ENCODE measurements at places on chromosomes 7 and 10. TPM values are rescaled to one million over a fixed set of nuclear protein-coding genes. Genes with fewer than 3 reads are reported as not detected.

PLXNA4 gene
- 17.3 TPM for total RNA-seq

PON3 gene
- total RNA-seq: 0.56 TPM

STEAP1B gene
- total RNA-seq: 0.43 TPM

KNDC1 gene
- not detected for total RNA-seq

FAM180A gene
- 5.9 TPM for total RNA-seq

GPR26 gene
- not detected for total RNA-seq

ASNS gene
- total RNA-seq: 4.5 TPM

NME8 gene
- total RNA-seq: not detected

FEZF1 gene
- not detected for total RNA-seq

GDF2 gene
- not detected for total RNA-seq

- DNase-seq: no peak
Measured at GRCh38 chr10:117720931-117721835, 178.6 kb downstream of the EMX2 start.

DNA sequence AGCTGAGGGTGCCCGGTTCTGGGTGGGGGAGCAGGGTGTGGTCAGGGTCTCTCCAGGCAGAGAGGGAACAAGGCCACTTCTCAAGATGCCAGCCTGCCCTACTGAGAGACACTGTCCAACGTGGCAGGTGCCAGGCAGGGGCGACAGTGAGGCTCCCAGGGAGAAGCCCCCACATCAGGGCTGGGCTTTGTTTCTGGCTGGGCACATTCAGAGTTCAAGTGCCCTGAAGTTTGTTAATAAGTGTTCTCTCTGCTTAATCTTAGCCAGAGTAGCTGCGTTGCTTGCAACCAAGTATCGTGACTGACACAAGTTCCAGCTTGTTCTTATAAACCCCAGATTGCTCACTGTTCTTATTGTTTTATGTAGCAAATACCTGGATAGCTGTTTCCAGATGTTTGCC, 21.8 kb downstream of the FOXL3 start:
- DNase-seq: peak; percentile 19

- no peak for DNase-seq
Measured at GRCh38 chr10:84348860-84349259, 20.5 kb downstream of the CCSER2 start.

DNA sequence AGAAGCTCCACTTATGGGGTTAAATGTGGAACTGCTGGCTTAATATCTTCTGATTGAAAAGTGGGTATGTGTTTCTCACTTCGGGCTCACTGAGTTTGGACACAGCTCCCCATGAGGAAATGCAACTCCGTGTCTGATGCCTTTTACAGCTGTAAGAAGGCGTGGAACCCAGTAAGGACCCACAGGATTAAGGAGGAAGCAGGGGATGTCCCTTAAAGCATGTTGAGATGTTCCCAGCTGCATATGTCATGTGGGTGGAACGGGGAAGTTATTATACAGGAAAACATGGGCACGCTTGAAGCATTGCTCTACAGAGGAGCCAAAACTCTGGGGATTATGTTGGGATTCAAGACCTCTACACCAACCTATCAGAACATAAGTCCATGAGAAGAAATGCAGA, 224.4 kb downstream of the NEBL start:
- DNase-seq: no peak

- DNase-seq: no peak
Measured at GRCh38 chr10:127470911-127471310, 78.2 kb upstream of the NPS start.

DNA sequence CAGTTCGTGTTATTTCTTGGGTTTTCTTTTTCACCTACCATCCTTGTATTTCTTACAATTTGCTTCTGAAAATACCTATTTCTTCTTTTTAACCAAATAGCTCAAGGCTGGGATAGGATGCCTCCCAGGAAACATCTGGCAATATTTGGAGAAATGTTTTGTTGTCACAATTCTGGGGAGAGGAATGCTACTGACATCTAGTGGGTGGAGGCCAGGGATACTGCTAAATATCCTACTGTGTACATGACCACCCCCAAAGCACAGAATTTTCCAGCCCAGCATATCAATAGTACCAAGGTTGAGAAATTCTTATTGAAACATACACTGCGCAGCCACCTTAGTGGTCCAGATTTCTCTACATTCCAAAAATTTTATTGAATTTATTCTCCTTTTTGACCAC, 55.5 kb downstream of the CNTNAP2 start:
- no peak for DNase-seq

DNA sequence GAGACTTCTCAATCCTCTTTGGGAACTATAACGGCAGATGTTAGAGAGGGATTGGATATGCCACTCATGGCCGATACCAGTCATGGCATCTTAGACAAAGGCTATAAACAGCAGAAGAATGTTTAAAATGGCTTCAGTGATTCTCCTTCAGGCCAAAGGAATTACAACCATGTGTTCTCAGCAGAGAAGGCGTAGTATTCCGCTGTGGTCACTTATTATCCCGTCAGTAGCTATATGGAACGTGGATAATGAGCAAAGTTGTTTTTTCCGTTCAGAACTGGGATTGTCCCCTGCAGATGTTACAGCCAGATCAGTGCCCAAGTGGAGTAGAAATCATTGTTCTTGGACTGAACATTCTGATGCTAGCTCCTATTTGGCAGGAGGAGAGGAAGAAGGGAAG, 43.1 kb downstream of the TEX36 start:
- DNase-seq: no peak

- no peak for DNase-seq
Measured at GRCh38 chr7:97845622-97846203, 26.5 kb downstream of the ASNS start.

DNA sequence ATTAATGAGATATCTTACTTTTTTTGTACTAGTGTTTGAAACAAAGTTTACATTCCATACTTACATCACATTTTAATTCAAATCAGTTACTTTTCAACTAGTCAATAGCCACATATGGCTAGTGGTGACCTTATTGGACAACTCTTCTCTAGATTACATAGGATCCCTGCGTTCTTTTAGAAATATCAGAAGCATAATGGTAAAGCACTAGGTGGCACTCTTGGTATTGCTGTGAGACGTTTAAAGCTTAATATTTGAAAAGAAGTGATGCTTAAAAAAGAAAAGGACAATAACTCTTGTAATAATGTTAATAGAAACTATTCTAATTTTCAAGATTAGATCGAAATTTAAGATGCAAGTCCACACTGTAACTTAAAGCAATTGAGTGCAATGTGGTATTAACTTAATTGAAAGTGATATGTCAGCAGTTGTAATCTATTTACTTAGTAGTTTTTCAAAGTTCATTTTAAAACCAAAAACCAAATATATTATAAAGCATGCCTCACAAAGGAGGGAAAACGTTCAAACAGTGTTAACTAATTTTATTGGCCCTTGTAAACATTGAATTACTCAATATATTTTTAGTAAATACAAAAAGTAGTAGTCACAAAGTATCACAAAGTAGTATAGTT, 339.1 kb downstream of the ATRNL1 start:
- no peak for DNase-seq

- DNase-seq: peak; percentile 79
Measured at GRCh38 chr10:101061624-101062231, at the start of gene KAZALD1. KAZALD1 (plus strand) TSS chr10:101061989; CDS start chr10:101062593, 604 bp downstream.

DNA sequence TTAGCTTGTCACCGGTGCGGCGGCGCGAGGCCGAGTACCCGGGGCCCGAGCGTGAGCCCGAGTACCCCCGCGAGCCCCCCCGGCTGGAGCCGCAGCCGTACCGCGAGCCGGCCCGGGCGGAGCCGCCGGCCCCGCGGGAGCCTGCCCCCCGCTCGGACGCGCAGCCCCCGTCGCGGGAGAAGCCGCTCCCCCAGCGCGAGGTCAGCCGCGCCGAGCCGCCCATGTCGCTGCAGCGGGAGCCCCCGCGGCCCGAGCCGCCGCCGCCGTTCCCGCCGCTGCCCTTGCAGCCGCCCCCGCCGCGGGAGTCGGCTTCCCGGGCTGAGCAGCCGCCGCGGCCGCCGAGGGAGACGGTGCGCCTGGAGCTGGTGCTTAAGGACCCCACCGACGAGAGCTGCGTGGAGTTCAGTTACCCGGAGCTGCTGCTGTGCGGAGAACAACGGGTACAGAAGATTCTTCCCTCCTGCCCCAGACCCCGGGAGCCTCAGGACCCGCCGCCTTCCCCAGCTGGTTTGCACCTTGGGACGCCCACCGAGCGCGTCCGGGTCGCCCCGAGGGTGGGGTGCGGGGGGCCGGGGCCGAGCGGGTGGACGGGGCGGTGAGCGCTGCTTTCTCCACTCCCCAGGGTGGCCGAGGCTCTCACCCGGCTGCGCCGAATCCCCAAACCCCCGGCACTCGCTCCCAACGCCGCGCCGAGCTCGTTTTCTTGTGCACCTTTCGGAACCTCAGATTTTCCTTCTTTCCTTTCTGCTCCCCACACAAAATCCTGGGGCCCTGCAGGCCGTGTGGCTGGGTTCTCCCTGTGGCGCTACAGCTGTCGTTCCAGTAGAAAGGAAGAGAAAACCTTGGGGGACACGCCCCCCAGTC, 708 bp downstream of the UBN2 start:
- DNase-seq: no peak

- DNase-seq: no peak
Measured at GRCh38 chr10:95214369-95214768, 20.3 kb downstream of the ACSM6 start.

GRCh38 chr10:43599333-43599732, 6.9 kb upstream of the ZNF485 start:
- DNase-seq: no peak

GRCh38 chr10:30573721-30574431, 55.7 kb downstream of the LYZL2 start:
- no peak for DNase-seq

DNA sequence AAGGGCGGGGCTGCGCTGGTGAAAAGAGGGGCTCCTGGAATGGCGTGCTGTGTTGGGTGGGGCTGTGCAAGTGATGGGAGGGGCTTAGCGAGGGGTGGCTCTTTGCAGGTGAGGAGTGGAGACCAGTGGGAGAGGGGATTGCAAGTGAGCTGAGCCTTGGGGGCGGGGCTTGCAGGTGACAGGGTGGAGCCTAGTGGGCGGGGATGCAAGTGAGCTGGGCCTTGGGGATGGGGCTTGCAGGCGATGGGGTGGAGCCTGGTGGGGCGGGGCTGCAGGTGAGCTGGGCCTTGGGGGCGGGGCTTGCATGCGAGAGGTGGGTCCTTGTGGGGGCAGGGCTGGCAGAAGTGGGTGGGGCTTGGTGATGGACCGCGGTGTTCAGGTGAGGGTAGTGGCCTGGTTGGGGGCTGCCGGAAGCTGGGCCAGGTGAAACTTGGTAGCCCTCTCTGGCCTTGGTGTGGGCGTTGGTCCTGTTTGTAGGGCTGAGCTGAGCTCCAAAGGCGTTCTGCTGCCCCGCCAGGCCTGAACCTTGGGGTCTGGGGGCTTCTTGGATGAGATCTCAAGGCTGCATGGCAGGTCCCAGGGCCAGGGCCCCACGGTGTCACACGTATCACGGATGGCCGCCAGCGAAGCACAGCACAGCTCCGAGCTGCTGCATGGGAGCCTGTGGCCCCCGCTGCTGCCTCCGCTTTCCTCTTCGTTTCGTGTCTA, 743 bp upstream of the PITRM1 start:
- no peak for DNase-seq

DNA sequence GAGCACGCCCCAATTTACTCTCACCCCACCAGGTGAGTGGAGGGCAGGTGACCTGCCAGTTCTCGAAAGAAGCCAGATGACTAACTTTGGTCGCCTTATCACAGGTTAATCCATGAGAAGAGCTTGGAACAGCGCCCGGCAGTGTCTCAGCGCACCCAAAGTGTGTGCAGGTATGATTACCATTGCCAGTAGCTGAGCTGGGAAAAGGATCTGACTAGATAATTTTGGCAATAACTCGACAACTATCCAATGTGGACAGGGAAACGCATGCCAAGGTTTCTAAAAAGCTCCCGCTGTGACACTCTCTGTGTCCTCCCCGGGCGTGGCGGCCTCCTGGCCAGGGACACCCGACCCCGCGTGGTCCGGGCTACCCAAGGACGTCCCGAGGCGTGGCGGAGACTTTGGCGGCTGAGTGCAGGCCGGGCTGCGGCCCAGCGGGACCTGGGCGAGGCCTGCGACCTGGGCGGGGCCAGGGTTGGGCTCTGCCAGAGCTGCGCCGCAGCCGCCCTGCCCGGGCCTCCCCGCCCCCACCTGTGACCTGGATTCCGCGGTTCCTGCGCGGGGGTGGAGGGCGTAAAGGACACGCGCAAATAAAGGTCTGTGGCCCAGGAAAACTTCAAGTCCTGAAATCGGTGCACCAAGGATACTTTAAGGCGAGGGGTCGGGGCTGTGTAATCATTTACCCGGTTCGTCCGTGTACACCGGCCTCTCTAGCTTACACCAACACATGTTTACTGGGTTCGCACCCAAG, 13.7 kb upstream of the WAPL start:
- DNase-seq: peak; percentile 92

DNA sequence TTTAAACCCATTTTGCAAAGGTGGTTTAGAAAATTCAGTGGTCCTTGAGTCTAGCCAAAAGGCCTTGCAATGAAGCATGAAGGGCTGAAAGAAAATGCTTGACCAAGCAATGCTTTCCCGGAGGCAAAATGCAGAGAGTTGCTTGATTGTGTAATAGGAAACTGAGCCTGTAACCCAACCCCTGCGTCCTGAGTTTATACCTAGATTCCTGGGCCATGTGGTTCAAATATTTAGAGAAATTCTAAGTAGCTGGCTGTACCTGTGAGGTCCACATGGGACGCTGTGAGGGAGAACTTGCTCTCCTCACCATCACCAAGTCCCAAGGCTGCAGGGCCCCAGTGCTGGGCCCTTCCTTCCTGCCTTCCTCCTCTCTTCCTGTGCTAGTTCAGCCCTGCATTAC, 45.7 kb downstream of the CXCL12 start:
- DNase-seq: no peak

GRCh38 chr7:21914671-21915070, 31.0 kb downstream of the CDCA7L start:
- no peak for DNase-seq

DNA sequence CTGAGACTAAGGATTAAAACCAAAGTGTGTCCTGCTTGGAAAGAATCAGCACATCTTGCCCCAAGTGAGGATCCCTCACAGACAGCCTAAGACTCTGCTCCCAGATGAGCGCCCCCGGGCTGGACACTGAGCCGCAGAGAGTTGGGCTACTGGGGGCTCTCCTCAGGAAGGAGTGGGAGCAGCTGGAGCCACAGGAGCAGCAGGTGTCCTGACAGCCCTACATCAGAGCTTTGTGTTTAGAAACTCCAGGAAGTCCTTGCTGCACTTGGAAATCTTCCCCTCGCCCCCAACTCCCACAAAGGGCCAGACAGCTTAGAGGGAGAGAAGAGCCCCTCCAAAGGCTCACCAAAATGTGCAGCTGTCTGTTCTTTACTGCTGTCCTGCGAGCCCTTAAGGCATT, 172.2 kb downstream of the HERPUD2 start:
- DNase-seq: no peak

GRCh38 chr7:35253710-35254495, at the start of gene TBX20:
TBX20 (minus strand) TSS chr7:35254100; CDS start chr7:35253620, 480 bp downstream.
- peak; percentile 91 for DNase-seq

Data from Right ventricle myocardium superior (tissue), 1 donor.